ENCODE measurements at places on chromosomes 3 and 15. TPM values are rescaled to one million over a fixed set of nuclear protein-coding genes. Genes with fewer than 3 reads are reported as not detected.

DNA sequence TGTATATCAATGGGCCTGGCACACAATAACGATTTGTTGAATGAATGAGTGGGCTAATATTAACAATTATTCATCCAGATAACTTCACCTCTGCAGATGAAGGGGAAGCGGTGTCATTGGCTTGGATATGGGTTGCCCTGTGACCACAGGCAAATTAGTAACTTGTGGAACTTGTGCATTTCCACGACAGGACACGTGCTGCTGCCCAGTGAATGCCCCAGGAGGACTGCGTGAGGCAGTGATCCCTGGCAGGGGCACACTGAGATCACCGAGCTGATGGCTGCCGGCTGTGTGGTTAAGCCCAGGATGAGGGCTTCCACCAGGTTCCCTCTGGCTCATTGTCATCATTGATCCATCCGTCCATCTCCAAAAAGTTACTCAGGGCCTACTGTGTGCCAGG lies 84.1 kb upstream of the HACD2 start:
- no peak for DNase-seq

- no peak for DNase-seq
Measured at GRCh38 chr15:68210821-68211655, 5.9 kb upstream of the CALML4 start.

- no peak for DNase-seq
Measured at GRCh38 chr3:186938716-186939115, 8.4 kb downstream of the ST6GAL1 start.

DNA sequence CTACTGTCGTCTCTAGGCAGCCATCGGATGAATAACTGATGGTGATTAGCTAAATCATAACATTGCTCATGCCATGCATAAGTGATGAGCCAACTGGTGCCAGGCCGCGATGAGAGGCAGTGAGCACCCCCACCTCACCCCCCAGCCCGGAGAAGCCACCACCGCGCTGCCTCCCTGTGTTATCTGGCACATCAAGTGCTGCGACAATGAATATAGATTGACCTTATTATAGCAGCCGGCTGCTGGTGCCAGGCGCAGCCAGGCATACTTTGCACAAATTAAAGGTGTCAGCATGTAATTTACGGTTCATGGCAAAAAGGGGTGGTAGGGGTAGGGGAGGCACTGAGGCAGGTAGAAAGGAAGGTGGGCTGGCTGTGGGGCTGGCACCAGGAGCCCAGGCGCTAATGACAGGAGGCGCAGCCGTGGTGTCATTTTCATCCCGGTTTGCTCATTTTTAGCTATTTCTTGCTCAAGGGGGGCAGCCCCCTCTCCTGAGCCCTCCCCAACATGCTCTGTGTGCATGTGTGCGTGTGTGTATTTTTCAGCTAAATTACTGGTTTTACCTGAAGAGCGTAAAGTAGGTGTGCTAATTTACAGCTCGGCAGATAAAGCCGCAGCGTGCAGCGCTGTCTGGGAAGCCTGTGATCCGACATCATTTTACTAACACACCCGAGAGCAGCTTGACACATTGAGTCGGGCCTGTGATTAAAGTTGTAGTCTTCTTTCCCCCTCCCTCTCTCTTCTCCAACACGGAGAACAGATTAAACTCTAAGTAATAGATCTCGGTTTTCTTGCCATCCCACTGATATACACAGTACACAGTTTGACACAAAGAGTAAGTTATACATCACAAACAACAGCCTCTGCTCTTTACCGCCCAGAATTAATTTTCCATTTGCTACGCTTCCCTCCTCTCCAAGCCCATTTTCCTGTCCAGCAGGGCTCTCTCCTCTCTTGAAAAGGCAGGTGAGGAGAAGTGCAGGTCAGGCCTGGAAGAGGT lies 212.3 kb downstream of the RPLP1 start:
- no peak for DNase-seq

- DNase-seq, result no peak
Measured at GRCh38 chr3:142337994-142338393, 109.8 kb downstream of the XRN1 start.

DNA sequence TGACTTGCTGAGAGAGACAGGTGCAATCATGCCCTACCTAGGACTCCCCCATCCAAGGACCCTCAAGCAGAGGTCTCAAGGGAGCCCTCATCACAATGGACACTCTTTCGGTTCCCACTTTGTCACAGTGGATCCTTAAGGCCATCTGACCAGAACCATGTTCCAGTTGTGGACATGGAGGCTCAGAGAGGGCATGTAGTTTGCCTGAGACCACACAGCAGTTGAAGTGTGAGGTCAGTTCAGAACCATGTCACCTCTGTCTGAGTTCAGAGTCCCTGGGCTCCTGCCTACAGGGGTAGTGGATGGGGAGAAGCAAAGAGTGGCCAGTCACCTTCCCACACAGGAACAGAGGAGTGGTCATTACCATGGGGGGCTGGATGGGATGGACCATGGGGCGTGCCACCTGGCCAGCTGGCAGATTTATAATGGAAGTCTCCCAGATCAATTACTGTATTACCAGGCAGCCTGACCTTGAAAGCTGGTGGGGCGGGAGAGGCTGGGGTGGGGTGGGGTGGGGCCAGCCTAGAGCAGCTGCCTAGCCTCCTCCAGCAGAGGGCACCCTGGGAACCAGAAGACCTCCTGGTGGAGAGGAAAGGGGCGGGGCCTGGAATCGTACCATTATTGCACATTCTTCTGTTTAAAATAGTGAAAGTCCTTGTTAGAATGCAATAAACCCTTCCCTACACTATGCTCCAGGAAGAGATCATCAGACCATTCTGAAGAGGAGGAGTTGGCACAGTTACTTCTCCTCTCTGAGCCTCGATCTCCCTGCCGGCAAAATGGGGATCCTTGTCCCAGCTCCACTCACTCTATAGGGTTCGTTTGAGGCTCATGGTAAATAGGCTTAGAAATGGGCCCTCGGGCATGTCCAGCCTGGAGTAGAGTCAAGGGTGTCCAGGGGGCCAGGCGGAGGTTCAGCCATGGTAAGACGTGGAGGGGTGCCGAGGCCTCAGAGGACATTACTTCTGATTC lies 26.9 kb upstream of the LINGO1 start:
- no peak for DNase-seq

DNA sequence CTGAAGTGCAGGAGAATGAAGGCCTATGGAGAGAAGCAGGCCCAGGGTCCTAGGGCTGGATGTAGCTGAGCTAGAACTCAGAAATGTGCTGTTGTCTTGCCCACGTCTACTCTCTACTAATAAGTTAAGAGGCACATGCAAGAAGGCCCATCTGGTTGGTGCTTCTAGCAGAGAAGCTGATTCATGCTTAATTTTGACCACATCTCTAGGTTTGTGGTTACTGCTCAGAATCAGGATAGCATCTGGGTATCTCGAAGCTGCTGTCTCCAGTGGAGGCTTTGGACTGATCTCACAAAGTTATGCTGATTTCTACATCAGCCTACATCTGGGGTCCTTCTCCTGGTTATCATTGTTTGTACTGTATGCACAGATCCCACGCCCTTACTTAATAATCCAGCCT lies 87.3 kb downstream of the CACNA1D start:
- DNase-seq, result no peak

DNA sequence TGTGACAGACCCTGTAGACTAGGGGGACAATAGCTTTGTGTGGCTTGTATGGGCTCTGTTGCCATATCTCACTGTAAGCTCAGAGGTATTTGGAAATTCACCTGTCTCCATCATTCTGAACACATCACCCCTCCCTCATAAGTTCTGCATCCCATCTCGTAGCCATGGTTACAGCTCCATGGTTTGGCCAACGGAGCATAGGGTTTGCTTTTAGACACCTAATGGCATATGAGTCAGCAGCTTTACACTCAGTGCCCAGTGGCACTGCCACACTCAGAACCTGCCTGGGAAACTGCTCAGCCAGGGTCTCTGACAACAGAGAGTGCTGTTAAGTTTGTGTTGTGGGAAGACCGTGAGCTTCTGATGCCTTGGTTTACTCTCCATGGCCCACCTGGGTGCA lies 67.3 kb downstream of the CCK start:
- no peak for DNase-seq

DNA sequence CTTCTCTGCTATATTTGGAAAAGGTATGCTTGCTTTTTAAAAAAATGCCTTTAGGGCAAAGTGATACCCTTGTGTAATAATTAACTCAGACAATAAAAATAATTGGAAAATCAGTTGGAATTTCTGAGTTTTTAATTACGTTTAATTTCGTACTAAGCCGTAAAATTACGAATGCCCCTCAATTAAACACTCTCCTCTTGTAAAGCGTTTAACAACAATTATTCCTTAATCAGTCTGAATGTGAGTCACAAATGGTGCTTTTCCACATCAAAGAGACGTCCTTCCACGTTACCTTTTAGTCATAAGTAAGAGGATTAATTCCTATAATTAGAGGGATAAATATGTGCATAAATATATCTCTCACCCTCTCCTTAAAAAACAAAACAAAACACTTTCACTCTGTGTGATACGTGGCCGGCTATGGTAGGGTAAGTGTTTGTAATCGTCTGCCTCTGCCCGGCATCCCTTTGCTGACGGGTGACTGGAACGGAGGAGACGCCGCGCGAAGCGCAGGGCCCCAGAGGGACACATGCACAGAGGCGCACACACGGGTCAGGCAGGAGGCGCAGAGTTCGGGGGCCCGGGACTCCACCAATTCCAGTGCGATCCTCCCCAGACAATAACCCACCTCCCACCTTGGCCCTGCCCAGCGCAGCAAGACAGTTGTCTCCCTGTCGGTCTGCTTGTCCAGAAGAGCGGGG lies 9.7 kb upstream of the MEIS2 start:
- no peak for DNase-seq

- DNase-seq, result no peak
Measured at GRCh38 chr3:4732925-4733324, 239.8 kb downstream of the ITPR1 start.

DNA sequence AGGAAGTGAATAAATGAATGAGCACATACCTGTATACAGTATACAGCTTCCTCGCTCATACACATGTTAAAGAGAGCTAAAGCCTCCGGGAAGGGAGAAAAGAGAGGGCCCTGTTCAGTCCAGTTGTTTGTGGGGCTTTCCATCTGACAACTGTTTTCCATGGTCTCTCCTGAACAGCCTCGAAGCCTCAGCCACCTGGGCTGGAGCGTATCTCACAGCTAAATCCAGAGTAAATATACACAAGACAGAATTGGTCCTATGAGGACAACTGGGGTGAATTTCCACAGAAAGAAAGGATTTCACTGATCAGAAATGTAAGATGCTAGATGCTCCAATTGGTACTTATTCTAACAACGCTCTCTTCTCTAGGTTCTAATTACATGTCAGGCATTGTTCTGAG lies 103.5 kb downstream of the LIPC start:
- DNase-seq, result no peak

DNA sequence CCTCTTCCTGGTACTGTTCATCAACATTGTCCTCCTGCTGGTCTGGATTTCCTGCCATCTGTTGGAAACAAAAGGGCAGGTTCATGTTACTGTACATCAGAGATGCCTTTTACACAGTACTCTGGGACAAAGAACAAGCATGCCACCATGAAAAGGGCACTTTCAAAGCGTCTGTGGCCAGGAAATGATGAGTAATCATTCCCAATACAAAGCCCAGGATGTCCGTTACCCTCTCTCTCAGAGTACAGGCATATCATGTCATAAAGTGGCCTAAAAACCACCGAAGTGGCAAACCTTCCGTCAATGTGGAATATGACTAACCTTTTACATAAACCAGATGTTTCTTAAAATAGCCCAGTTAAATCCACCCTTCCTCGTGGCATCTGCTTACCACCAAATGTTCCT lies 71.2 kb downstream of the GOLIM4 start:
- DNase-seq, result no peak

DNA sequence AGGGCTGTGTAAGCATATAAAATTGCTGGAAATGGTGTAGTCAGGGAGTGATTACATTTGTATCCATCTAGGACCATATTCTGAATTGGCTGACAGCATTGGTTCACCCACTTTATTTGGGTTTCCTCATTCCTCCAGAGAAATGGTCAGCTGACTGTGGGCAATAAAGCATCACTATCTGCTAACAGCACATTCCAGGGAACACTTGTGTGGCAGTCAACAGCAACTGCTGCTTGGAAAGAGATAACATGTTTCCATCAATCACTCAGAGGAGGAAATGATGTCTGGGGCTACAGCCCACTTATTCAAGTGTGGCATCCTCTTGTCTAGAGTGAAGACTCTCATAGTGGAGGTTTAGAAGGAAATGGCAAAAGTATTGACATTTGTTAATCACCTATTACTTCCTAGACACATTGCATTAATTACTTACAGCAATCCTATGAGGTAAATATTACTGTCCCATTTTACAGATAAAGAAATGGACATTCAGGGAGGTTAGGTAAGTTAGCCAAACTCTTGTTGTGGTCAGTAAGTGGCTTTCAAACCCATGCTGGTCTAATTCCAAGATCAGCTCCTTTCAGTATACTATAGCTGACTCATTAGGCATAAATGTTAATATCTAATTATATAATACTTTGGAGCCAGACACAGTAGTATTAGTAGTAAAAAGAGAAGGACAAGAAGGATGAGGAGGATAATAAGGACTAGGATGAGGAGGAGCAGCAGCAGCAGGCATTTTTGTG lies 247.8 kb downstream of the ALCAM start:
- no peak for DNase-seq

DNA sequence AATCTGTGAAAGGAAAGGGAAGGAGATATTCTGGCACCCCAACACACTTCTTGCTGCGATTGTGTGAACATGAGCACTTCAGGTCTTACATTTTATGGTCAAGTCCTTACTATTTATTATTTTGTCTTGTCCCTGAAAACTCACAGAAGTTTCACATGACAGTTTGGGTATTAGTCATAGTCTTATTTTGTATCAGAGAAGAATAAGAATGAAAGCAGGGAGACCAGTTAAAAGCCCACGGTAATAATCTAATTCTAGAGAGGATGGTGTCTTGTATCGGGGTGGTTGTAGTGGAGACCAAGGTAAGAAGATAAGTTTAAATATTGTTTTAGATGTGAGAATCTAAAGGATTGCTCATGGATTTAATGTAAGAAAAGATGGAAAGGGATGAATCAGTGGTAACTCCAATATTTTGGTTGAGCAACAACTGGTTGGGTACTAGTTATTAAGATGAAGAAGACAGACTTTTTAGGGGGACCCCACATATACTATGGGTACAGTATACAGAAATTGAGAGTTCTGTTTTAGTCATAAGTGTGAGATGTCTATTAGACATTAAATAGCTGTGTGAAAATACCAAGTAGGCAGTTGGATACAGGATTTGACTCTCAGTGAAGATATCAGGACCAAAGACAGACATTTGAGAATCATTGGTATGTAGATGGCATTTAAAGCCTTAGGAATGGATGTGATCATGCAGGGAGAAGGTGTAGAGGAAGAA lies 227.6 kb downstream of the MFSD1 start:
- no peak for DNase-seq

Gene NTRK3
- total RNA-seq, result 0.71 TPM

Gene CLDN18
- total RNA-seq, result not detected

Gene BRPF1
- total RNA-seq, result 37.0 TPM

Gene CCDC39
- not detected for total RNA-seq

Gene HIGD1A
- 59.5 TPM for total RNA-seq

Gene COL6A5
- not detected for total RNA-seq

Gene CCDC33
- total RNA-seq, result not detected

Gene EOMES
- total RNA-seq, result 0.29 TPM

Gene SEMA3G
- 0.33 TPM for total RNA-seq

Gene SUSD5
- not detected for total RNA-seq

Gene CYP1A2
- not detected for total RNA-seq
